ENCODE measurements at places on chromosomes 5 and 9. TPM values are rescaled to one million over a fixed set of nuclear protein-coding genes. Genes with fewer than 3 reads are reported as not detected.

The NUP214 gene
- total RNA-seq: 39.3 TPM

The JAKMIP2 gene
- total RNA-seq: 3.4 TPM

GRCh38 chr9:133792721-133793470 lies 54.7 kb upstream of the SARDH start:
- DNase-seq: peak; percentile 84

DNA sequence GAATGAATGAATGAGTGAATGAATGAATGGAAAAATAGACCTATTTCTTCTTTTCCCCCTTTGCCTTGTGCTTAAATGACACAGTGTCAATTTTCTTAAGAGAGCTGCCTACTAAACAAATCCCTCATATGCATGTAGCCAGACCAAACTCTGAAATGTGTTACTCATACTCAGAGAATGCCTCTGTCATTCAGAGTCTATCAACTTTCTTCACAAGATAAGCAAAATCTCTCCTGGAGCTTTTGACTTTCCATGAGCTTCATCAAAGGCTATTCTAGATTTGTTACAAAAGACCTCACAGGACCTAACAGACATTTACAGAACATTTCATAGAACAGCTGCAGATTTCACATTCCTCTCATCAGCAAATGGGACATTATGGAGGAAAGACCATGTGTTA lies 275.7 kb upstream of the MSX2 start:
- no peak for DNase-seq

DNA sequence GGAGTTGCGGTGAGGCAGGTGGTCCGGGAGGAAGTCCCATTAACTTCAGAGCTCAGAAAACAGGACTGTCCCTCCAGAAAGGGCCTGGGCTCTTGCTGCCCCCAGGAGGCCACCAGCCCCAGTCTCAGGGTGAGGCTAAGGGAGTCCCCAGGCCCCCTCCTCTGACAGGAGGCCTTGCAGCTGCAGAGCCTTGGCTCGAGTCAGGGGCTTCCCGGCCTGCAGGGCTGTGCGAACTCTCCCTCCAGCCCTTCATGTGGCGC lies 3.2 kb upstream of the STPG3 start:
- no peak for DNase-seq

DNA sequence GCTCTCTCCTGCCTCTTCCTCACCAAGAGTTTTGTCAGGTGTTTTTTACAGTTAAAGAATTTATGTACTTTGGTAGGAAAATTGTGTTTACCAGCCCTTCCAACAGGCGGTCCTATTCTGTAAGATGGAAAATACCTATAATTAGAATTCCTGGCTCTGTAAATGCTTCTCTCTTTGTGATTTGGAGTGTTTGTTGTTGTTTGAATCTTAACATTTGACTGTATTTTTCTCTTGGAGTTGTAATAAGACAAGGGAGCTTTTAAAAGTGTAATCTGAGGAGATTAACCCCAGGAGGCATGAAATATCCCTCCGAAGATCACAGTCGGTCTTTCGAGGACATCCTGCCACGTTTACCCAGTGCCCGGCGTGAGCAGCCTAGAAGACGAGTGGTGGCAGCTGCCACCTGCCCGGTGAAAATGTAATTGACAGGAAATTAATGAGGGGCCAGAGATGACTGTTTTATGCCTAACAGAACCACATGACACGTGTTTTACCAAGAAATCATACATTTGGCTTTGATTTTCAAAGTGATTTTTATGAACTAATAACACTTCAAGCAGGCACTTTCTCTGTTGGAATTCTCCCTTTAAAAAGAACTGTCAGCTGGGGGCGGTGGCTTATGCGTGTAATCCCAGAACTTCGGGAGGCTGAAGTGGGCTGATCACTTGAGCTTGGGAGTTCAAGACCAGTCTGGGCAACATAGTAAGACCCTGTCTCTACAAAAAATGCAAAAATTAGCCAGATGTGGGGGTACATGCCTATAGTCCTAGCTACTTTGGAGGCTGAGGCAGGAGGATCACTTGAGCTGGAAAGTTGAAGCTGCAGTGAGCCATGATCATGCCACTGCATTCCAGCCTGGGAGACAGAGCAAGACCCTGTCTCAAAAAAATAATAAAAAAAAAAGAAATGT lies 20.0 kb downstream of the ANKRD33B start:
- DNase-seq: no peak

GRCh38 chr5:172939611-172940267 lies 19.5 kb upstream of the RPL26L1 start:
- peak; percentile 71 for DNase-seq

DNA sequence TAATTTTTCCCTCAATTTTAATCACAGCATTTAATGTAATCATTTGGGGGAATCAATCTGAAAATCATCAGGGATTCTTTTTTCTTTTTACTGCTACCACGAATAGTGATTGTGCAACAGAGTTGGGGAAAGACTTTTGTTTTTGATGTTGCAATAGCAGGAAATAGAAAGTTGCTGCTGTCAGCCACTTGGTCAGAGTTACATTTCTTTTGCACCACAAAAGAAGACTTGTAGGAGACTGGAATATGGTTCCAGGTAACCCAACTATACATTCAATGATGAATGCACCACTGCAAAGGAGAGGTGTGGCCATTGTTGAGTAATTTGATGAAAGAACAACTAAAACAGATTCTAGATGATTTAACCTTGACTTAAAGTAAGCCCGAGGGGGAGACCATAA lies 46.3 kb upstream of the PALM2AKAP2 start:
- no peak for DNase-seq

GRCh38 chr5:116507051-116507537 lies 67.5 kb downstream of the SEMA6A start:
- no peak for DNase-seq

GRCh38 chr5:171632616-171633015 lies 153.0 kb upstream of the SMIM23 start:
- DNase-seq: no peak

GRCh38 chr5:120528609-120529008 lies 64.5 kb downstream of the PRR16 start:
- no peak for DNase-seq

DNA sequence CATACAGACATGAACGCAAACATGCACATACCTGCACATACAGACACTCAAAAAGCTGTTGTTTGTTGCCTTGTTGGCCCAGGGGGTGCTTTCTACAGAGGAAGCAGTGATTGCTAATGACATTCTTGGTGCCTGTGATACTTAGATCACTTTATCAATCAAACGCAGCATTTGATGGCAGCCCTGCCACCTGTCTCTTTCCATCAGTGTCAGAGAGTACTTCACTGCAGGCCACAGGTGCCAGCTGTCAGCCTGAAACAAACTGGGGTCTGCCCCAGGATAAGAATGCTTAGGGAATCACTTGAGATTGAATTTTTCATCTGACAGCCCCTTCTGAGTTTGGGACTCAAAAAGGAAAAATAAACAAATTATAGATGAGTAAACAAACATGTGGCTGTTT lies 388.9 kb upstream of the SGCD start:
- no peak for DNase-seq

- peak; percentile 18 for DNase-seq
Observed at GRCh38 chr9:137452006-137452760, 7.0 kb downstream of the NSMF start.

GRCh38 chr5:154485096-154485491 lies 7.1 kb upstream of the HAND1 start:
- no peak for DNase-seq

DNA sequence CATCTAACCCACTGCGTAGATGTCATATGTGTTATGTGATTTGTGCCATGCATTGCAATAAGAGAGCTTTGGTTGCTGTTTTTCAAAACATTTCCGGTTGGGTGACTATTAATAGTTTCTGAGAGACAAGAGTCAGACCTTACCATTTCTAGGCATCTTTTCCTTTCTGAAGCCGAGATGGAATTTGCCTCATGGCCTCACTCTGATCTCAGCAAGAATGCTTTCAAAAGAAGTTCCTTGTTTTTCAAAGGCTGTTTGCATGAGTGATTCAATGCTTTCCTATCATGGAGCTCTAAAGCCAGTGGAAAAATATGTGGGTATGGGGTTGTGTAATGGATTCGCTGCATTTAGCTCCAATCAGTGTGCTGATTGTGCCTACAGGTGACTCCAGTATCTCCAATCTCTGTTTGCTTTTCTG lies 203.1 kb upstream of the PPP1R2B start:
- DNase-seq: no peak

DNA sequence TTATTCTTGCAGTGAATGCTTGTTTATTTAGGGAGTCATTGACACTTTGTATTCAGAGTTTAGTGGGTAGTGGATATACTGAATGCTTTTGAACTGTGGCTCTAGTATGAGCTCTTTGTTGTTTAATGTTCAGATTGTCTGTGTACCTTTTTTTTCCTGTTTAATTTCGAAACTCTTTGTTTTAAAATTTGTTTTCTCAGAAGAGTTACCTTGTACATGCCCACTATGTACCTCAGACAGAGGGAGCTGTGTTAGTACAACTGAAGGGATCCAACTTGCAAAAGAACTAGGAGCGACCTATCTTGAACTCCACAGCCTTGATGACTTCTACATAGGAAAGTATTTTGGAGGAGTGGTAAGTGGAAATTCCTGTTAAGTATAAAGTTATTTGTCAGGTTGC lies 17.0 kb downstream of the RHOBTB3 start:
- no peak for DNase-seq

- DNase-seq: no peak
Observed at GRCh38 chr9:19828576-19829109, 39.8 kb upstream of the SLC24A2 start.

GRCh38 chr9:88458716-88459465 lies 70.6 kb downstream of the SPIN1 start:
- DNase-seq: no peak

GRCh38 chr9:135329571-135330306 lies 149.8 kb upstream of the PPP1R26 start:
- DNase-seq: no peak
